ENCODE measurements at places on chromosomes 4 and X.

GRCh38 chrX:150032742-150033141, 94.5 kb upstream of the EOLA2 start:
- no peak for DNase-seq

GRCh38 chr4:81356621-81357020, 115.1 kb downstream of the RASGEF1B start:
- DNase-seq: no peak

GRCh38 chrX:8867406-8867805, 66.2 kb upstream of the FAM9A start:
- DNase-seq: no peak

- no peak for DNase-seq
These were observed 65.7 kb downstream of the RBM47 start for GRCh38 chr4:40564004-40564403.

GRCh38 chr4:83504503-83504902, 19.6 kb upstream of the ABRAXAS1 start:
- DNase-seq: no peak

GRCh38 chr4:92566269-92566668, 262.5 kb downstream of the GRID2 start:
- DNase-seq: no peak

DNA sequence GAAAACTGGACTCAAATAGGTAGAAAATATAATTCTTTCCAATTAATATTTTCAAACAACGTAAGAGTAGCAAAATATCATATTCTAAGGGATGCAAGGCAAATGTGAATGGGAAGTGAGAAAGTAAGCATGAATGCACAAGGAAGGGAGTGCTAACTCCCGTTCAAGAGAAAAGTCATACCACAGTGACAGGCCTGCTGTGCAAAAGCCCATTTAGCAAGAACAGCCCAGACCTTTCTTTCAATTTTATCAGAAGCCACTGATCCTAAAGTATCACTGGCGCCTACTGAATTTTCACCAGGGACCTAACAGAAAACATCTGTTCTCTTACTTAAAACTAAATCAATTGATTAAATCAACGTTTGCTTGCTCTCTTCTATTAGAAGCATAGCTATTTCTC, 157.9 kb upstream of the DKK2 start:
- no peak for DNase-seq

DNA sequence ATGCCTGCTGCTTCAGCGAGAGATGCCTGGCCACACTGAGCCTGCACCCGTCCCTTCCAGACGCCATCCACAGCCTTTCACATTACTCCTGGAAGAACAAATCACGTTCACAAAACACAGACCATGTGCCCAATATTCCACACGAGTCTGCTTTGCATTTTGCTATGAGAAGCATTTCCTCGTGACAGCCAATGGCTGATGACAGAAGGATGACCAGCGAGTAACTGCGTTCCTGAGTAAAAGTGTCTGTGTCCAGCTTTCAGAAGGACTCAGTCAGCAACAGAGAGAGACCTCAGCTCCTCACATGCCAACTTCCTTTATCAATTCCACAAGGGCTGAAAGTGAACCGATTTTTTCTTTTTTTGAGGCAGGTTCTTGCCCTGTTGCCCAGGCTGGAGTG, 19.5 kb downstream of the NAT8L start:
- no peak for DNase-seq

DNA sequence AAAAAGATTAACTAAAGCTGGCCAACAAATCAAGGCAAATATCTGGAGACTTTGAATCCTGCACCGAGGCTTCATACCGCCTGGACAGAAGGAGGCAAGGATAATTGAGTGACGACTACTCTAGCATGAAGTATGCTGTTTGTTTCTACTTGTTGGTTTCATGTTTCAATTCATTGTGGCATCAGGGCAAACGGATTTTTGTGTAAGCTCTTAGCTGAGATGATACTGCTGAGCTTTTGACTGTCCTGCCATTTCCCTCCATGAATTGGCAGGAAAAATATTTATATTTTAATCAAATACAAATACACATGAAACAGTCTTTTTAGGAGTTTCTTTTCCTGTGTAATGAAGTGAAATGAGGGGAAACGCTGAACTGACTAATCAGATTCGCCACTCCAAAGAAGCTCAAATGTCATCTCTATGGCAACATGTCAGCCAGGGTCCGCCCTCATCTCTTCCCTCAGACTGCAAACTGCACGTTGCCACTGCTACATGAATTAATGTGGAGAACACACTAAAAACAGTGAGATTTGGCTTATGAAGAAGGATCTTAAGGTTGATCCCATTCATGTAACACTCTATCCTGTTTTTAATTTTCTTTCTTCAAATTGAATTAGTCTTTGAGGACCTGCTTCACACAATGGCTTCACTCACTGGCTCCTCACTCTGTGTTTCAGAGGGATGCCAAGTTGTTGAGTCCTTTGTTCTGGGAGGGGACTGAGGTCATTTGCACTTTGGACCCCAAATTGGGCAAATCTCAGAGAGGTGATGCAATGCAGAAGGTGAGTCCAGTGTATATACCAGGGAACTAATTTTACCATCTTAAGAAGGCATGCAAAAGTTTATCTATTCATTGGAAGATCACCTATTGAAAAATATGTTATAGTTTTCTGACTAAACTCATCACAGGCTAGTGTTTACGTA, 149.6 kb upstream of the MID1 start:
- no peak for DNase-seq

GRCh38 chr4:13322681-13323101, 161.4 kb downstream of the RAB28 start:
- no peak for DNase-seq

- no peak for DNase-seq
These were observed 30.9 kb downstream of the CD38 start for GRCh38 chr4:15809058-15809457.

GRCh38 chr4:106454581-106454980, 86.0 kb upstream of the GIMD1 start:
- DNase-seq: no peak

DNA sequence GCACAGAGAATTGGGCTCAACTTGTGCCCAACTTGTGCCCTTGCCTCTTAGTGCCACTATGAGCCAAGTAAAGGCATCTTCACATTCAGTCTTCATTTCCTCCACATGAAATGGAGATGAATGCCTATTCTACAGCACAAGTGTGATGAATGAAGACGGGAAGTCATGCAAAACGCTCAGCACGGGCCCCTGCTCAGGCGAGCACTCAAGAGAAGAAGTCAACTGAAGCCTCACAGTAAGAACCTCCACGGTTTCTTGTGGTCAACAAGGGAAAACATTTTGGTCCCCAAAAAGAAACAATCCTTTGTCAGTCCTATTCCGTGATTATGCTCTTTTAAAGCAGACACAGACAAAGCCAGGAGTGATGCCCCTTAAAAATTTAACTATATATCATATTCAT, 87.0 kb downstream of the IRF2 start:
- no peak for DNase-seq

DNA sequence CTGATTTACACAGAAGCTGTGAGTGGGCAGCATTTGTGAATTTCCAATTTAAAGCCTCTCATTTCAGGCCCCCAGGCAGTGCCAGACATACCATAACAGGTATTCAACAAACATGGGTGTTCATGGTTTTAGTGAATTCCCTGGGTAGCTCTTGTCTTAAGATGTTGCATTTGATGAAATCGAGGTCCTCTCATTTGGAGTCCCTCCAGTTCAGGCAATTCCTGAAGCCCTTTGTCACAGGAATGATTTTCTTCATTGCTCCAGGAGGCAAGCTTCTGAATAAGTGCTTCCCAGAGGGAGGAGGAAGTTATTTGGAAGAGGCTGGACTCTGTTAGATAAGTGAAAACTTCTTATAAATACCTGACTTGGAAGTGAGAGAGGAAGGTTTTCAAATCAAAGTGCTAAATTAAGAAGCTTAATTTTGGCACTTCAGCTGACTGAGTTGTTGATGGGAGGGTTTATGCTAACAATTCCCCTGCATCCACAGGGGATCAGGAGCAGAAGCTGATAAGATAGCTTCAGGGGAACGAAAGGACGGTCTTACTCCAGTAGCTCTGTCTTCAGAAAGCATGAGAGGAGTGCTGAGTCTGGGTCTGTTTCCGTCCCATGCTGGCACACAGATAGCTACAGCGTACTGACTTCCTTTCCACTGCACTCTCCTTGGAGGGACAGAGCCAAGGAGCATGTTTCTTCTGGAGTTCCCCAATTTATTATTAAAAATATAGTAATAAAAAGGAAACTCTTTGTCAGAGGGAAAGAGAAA, 543.1 kb downstream of the GBA3 start:
- no peak for DNase-seq

DNA sequence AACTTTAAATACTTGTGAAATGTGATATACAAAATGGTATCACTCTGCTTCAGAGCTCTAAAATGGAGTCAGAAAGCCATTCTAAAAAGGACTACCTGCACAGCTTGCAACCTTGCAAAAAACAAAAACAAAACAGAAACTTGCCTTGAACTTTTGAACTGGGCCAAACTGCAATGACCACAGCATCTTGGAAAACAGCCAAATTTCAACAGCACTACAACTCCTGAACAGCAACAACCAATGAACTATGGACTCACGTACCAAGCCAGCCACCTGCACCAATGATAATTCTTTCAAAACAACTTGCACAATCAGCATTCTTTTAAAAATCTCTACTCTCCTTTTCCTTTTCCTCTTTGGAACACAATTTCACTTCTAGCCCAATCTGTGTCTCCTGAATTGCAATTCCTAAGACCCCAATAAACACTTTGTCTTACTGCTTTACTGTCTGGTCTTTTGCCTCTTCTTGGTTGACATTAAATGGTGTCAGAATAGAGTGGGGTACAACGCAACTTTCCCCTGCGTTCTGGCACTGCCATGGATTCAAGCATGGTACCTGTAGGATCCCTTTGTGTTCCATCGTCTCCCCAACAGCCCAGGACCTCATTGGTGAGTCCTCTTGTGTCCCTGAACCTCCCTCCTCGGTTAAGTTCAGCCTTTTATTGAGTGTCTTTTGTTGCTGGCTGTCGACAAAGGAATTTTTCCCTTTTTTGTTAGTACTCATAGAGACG, 35.7 kb upstream of the FMR1 start:
- DNase-seq: no peak

GRCh38 chr4:174928174-174928573, 10.0 kb downstream of the ADAM29 start:
- no peak for DNase-seq

DNA sequence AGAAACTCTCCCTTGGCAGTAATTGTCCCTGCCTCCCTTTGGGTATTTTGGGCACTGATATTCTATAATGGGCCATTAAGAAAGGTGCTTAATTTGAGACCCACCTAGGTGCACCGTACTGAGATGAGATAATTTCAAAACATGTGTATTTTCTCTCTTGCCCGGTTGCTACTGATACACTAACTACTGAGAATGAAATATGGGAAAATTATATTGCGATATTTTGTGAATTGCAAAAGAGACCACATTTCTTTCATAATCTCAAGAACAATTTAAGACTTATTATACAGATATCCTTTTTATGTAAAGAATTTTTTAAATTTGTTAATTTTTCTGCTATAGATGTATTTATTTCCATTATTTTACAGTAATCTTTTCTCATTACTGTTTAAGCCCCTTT, 284.9 kb downstream of the ADGRL3 start:
- no peak for DNase-seq

DNA sequence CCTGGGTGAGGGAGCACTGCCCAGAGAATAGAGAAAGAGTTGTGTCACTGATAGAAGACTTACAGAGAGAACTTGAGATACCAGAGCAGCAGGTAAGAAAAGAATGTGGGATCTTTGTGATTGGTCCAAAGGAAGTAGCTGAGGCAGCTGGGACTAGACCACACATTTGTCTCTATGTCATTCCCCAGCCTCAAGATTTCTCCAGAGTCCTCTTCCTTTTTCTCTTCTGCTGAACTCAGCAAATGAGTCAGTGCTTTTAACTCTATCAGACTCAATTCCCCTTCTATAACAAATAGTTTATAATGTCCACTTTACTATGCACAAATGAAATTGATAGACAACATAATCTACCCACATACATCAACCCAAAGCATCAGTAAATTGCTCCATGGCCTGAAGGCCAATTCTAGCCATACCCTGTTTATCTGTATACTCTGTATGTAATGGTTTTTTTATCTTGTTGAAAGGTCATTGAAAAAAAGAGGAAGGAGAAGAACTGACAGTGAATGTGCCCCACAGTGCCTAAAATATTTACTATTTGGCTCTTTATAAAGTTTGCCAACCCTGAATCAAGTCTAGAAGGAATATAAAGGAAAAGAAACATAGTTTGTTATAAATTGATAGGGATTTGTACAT, 38.2 kb downstream of the ETDC start:
- DNase-seq: no peak

DNA sequence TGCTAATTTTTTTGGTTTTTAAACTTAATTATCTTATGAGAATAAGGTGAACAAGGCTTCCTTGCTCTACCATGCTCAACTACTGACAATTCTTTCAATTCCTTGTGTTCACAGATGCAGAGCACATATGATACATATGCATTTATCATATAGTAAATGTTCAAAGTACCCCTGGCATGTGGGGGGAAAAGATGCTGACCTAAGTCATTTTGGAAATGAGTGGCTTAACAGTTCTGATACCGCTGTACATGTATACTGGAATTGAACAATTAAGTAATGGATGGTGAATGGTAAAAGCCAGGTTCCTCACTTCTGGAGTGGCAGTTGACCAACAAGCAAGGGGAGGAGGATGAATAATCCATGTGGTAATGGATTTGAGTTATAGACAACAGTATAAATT, 149.6 kb downstream of the NAF1 start:
- no peak for DNase-seq

DNA sequence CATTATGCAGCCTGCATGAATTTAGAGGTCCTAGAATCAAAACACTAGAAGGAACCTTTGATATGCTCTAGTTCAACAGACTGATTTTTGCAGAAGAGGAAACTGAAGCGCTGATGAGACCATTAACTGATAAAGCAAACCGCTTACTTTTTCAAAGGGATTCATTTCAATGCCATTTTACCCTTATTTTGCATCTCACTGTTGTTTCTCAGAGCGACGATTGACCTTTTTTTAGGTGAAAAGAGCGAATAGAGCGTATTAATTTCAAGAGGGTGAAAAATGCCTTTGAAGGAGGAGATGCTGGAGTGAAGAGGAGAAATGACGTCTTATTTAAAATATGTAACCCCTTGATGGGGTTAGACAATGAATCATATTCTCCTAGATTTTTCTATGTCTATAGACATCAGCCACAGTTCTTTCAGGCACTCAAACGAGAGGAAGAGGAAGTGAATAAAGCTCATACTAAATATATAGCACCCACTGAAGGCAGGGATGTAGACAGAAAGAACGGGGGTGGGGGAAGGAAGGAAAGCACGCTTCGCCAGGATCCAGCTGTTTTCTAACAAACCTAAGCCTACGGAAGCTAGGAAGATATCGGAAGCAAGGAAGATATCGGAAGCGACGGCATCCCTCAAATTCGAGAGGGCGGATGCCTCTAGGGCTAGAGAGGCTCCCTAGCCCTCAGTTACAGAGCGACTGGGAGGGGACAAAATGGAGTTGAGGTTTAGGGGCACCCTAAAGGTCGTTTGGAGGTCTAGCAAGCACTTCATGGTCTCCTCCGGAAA, 848 bp downstream of the ACSL4 start:
- peak; percentile 4 for DNase-seq
